Stimulated activated CD8-positive, alpha-beta memory T cell treated with anti-CD3 and anti-CD28 coated beads, Interleukin-2, amount 100 ng/mL, for 1 hour (primary cell): ENCODE measurements at places on chromosomes 7 and 10.

DNA sequence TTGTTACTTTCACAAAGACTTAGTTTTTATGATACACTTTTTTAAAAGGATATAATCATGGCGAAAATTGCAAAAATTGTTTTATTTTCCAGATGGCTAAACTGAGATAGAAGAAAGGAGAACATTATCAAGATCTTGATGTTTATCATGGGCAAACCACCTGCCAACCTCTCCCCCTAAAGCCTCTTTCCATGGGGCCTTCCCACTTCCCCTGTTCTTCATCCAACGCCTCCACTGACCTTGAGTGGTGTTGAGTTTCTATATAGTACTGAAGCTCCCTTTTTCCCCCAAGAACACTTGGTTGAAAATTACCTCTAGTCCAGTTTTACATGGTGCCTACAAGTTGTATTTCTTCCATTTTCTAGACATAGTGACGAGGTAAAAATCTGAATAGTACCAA lies 5.0 kb downstream of the CREB3L2 start:
- no peak for DNase-seq

- no peak for DNase-seq
Observed at GRCh38 chr10:113889911-113890310, 35.5 kb downstream of the NHLRC2 start.

GRCh38 chr10:52818019-52818418 lies 45.4 kb upstream of the MBL2 start:
- DNase-seq, result no peak

DNA sequence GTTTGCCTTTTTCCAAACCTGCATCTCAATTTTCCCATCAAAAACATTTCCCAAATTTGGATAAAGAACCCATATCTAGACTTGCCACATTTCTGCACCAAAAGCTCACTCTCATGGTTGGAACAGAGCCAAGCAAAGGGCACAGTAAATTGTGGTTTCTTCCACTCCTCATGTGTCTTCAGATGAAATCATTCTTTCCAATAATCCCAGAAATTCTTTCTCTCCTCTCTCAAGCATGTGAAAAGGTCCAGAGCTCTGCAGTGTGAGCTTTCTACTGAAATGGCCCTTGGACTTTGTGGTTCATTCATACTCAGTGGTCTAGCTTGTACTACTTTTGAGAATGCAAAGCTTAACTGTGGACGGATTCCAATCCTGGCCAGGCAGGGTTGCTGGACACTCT lies 19.8 kb downstream of the PRSS2 start:
- no peak for DNase-seq

GRCh38 chr10:33117816-33118215 lies 159.8 kb upstream of the ITGB1 start:
- no peak for DNase-seq

- DNase-seq, result no peak
Observed at GRCh38 chr7:27149842-27150567, 2.4 kb downstream of the HOXA3 start.

- no peak for DNase-seq
Observed at GRCh38 chr7:138662076-138662990, 38.8 kb downstream of the SVOPL start.

- DNase-seq, result peak; percentile 48
Observed at GRCh38 chr7:151245360-151246101, 3.0 kb downstream of the SMARCD3 start.

DNA sequence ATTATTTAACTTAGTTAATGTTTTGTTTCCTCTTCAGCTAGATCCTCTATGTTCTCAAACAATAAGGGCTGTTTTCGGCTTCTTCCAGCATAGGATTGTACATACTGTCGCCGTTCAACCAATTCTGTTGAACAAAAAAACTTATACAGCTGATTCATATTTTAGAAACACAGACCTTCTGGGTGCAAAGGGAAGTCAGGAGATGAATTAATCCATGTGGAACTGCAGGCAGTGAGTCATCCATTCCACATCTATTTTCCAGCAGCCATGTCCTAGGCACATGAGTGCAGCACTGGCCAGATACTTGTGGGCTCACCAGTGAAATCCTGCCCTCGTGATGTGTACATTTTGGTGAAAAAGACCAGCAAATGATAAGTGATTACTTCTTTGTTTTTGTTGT lies 163.2 kb downstream of the JAZF1 start:
- DNase-seq, result no peak

- no peak for DNase-seq
Observed at GRCh38 chr10:48502791-48503190, 102.1 kb downstream of the ARHGAP22 start.

- no peak for DNase-seq
Observed at GRCh38 chr7:43535810-43536585, 46.9 kb upstream of the STK17A start.

- DNase-seq, result no peak
Observed at GRCh38 chr10:114928818-114929217, 9.2 kb upstream of the TRUB1 start.

DNA sequence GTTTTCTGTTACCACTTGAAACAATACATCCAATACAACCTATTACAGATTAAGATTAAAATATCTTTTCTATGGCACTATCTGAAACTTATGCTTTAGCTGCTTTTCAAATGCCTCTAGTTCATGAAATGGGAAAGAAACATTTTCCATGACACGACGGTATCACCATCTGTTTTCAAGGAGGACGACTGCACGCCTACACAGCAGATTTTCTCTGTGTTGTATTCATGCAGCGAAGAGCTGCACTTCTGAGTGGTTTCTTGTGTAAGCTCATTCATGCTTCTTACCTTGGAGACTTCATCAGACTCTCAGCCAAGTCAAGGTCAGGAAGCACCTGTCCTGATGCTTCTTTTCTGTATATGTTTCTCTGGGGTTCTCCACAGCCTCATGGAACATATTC lies 179.2 kb downstream of the DYNC1I1 start:
- DNase-seq, result no peak

GRCh38 chr10:14356921-14357320 lies 26.2 kb upstream of the FRMD4A start:
- no peak for DNase-seq

GRCh38 chr7:116545411-116545993 lies 20.7 kb downstream of the CAV1 start:
- DNase-seq, result no peak

DNA sequence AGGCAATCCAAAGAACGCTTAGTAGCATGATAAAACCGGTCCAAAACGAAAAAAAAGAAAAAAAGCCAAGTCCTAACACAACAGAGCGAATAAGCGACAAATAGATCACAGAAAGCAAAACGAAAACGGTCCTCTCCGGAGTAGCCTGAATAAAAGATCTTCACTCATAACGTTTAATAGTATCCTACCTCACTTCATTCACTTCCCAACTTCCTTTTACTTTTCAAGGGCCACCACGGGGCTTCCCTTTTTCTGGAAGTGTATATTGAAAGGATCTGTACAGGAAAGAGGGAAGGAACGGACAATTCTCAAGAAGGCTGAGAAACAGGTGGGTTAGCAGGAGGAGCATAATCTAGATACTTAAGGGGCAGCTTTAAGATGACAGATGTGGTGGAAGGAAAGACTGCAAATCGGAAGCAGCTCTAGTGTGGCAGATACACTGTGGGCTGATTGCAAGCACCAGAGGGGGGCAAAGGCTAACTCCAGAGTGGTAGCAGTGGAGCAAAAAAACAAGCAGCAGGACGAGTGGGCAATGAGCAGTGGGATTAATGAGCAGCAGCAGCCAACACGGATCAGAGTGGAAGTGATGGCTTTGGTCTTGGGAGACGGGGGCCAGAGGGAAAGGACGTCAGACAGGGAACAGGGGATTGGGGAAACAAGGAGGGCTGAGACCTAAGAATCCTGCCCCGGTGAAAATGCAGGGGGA lies 866 bp downstream of the CNOT4 start:
- peak; percentile 1 for DNase-seq

DNA sequence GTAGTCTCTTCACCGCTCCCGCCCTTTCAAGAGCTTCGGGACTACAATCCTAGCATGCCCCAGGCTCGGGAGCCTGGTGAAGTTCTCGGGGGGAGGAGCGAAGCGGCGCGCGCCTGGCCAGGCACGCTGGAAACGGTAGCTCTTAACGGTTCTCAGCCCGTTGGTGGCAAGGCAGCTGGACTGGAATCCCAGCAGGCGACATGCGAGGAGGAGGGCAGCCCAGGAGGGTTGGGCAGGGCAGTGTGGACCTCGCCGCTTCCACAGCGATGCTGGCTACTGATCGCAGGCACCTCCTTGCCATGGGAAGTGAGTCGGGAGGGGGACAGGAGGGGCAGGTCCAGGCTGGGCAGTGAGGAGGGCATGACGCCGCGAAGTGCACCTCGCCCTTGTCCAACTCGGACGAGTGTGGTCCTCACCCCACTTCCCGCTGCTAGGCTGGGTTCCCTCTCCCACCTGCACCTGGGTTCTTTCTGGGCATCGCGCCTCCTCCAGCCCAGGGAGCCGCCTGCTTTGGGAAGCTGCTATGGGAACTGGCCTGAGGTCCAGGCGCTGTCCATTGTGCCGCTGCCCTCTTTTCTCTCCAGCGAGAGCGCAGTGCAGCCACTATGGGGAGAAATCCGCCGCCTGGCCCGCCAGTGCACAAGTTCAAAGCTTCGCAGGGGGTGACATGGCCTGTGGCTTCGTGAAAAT lies 367.8 kb upstream of the NUPR2 start:
- no peak for DNase-seq

- DNase-seq, result no peak
Observed at GRCh38 chr7:78149787-78150186, 351.2 kb downstream of the PHTF2 start.

- DNase-seq, result no peak
Observed at GRCh38 chr10:62437696-62438095, 63.5 kb downstream of the ZNF365 start.

GRCh38 chr7:143318661-143319060 lies 2.8 kb downstream of the CLCN1 start:
- no peak for DNase-seq

- DNase-seq, result no peak
Observed at GRCh38 chr10:116260599-116260998, 12.4 kb downstream of the GFRA1 start.

- DNase-seq, result no peak
Observed at GRCh38 chr10:49768329-49768728, 6.2 kb upstream of the OGDHL start.

- no peak for DNase-seq
Observed at GRCh38 chr10:69468751-69469089, 17.5 kb downstream of the TSPAN15 start.

GRCh38 chr7:29346231-29346978 lies 151.8 kb downstream of the CHN2 start:
- DNase-seq, result no peak

GRCh38 chr10:22604344-22605126 lies 109.8 kb downstream of the PIP4K2A start:
- DNase-seq, result no peak

DNA sequence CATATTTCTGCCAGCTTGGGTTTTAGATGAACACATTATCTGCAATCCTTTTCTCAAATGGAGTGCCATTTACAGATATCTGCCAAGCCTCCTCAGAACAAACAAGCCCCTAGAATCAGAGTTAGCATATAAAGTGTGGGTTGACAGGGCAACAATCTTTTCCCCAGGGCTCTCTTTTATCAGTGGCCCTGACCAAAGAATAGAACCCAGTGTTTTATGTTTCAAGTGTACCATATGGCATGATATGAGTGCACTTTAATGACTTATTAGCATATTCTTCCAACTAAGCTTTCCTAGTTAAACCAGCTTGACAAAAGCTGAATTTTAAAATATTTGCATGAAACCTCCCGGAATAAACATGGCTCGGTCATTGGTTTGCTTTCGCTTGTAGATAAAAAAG lies 57.3 kb downstream of the EVX1 start:
- DNase-seq, result no peak

DNA sequence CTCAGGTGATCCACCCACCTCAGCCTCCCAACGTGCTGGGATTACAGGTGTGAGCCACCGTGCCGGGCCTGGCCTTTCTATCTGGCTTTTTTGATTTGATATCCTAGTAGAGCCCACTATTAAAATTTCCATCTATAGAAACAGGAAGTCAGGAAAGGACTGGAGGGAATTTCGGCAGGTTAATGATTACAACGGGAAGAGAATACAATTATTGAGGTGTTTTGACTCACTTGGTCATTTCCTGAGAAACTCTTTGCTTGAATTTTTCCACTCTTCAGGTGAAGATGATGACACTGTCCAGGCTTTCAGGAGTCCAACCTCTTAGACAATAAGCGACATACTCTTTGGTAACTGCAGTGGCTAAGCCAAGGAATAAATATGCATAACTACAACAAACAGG lies 1.1 kb upstream of the MKLN1 start:
- no peak for DNase-seq

DNA sequence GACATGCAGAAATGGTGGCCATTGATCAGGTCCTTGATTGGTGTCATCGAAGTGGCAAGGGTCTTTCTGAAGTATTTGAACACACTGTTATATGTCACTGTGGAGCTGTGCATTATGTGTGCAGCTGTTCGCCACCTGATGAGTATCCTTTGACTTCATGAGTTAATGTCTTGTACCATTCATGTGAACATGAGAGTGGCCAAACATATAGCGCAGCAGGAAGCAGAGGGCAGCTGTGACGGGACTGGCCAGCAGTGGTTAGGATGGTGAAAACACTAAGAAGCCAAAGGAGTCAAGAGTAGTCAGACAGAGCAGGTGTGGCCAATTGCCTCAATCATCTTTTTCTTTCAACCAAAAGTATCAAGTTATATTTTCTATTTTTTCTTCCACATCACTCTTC lies 167.4 kb downstream of the IMMP2L start:
- no peak for DNase-seq

DNA sequence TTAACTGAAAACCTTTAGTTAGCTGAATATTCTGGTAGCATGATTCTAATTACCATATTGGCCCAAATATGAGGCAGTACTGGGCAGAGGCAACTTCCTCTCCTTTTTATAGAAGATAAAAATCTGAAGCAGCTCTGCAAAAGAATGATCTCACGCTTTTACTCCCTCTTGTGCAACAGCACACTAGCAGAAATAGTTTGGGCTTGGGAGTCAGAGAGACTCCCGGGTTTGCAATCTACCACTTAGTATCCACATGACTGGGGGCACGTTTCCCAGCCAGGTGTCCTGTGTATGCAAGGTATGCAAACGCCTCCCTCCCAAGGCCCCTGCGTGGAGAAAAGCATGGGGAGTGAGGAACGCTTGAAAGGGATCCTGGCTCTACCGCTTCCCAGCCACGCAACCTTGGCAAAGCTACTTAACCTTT lies 47.2 kb upstream of the RHEB start:
- no peak for DNase-seq

DNA sequence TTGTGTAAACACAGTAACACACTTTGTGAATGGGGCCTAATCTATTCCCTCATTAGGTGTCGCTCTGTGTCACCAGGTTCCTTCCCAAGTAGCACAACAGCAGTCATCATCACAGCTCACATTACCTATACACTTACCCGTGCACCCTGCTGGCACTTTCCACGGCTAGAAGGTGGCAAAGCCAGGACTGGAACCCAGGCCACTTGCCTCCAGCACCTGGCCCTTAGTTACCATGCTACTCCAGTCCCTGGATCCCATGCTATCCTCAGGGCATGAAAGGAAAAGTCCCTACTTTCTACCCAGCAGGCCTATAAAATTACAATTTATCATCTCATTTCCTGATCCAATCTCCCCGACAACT lies 18.4 kb downstream of the SMURF1 start:
- no peak for DNase-seq

DNA sequence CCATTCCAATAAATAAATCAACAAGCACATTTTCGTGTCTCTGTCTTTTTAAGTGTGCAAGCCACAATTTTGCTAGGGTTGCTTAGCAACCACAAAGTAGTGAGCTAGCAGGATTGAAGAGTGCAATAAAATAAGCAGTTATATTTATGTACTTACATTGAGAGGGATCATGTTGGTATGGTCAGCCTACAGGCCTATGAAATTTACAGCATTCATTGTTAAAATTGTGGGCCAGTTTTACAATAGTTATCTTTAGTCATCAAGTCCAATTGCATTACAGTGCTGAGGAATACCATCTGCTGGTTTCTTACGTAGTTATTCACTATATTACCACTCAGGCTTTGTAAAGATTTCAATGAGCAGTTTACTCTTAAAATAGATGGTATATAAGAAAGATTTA lies 192.5 kb upstream of the POT1 start:
- no peak for DNase-seq
